ENCODE measurements at places on chromosomes 12 and 14.
A peak's percentile ranks its signal among the peaks of the same experiment; 100 is the strongest.

DNA sequence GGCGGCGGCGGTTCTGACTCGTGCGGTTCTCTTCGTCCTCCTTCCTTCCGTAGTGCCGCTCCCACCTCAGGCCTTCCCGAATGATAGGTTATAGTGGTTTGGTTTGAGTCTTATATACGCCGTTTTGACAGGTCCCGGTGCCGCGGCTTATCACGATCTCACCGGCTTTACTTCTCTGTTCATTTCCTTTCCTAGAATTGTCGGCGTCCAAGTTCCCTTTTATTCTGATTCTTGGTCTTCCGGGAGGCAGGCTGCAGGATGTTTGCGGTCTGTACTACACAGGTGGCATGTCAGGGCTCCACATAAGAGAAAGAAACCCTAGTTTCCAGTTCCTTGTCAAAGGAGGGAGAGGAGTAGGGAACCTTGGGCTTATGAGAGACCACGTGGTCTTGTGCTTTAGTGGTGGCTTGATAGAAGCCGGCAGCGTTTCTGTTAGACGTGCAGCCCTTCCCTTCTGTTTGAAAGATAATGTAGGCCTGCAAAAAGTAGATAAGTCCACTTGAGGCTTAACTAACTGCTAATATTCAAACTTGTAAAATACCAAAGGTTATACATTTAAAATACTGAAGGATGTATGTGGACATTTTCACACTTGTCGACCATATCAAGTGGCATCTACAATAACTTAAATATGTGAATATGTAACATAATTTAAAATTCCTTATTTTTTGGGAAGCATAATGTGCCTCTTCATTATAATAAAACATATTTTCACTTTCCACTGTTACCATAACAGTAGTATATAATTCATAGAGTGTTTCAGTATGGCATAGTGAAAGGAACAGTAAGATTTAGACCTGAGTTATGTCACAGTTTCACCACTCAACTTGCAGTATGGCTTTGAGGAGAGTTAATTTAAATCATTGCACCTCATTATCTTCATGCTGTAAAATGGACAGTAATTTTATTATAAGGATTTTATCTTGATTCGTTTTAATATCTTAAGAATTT, 804 bp downstream of the USP15 start:
- peaks cover 63% of the 10 kb centered on the region for H3K4me1 ChIP-seq
- H3K27me3 ChIP-seq, result no peaks in the 10 kb centered on the region
- peak overlapping the region; percentile 100 for H3K4me3 ChIP-seq
- peaks cover 11% of the 10 kb centered on the region for H3K36me3 ChIP-seq
- DNase-seq, result peak; percentile 72
- H3K27ac ChIP-seq, result peak overlapping the region; percentile 99

- DNase-seq, result no peak
- no peaks in the 10 kb centered on the region for H3K4me1 ChIP-seq
- no peak overlapping the region for H3K4me3 ChIP-seq
- H3K36me3 ChIP-seq, result peaks cover 28% of the 10 kb centered on the region
- no peaks in the 10 kb centered on the region for H3K27me3 ChIP-seq
Measured at GRCh38 chr12:3712209-3712992, 40.5 kb downstream of the CRACR2A start.

- H3K27me3 ChIP-seq, result no peaks in the 10 kb centered on the region
- no peak overlapping the region for H3K27ac ChIP-seq
- H3K4me3 ChIP-seq, result peak overlapping the region; percentile 5
- DNase-seq, result peak; percentile 20
Measured at GRCh38 chr12:3885277-3886094, 12.3 kb upstream of the PARP11 start.

- peaks cover 8% of the 10 kb centered on the region for H3K27me3 ChIP-seq
- H3K4me1 ChIP-seq, result no peaks in the 10 kb centered on the region
- H3K36me3 ChIP-seq, result no peaks in the 10 kb centered on the region
- H3K4me3 ChIP-seq, result no peak overlapping the region
- peak; percentile 57 for DNase-seq
Measured at GRCh38 chr12:2752676-2753371, 41.9 kb upstream of the FKBP4 start.

- H3K4me1 ChIP-seq, result no peaks in the 10 kb centered on the region
- no peaks in the 10 kb centered on the region for H3K27me3 ChIP-seq
- no peaks in the 10 kb centered on the region for H3K36me3 ChIP-seq
- no peak for DNase-seq
- no peak overlapping the region for H3K4me3 ChIP-seq
Measured at GRCh38 chr12:100494538-100494937, 20.9 kb downstream of the NR1H4 start.

DNA sequence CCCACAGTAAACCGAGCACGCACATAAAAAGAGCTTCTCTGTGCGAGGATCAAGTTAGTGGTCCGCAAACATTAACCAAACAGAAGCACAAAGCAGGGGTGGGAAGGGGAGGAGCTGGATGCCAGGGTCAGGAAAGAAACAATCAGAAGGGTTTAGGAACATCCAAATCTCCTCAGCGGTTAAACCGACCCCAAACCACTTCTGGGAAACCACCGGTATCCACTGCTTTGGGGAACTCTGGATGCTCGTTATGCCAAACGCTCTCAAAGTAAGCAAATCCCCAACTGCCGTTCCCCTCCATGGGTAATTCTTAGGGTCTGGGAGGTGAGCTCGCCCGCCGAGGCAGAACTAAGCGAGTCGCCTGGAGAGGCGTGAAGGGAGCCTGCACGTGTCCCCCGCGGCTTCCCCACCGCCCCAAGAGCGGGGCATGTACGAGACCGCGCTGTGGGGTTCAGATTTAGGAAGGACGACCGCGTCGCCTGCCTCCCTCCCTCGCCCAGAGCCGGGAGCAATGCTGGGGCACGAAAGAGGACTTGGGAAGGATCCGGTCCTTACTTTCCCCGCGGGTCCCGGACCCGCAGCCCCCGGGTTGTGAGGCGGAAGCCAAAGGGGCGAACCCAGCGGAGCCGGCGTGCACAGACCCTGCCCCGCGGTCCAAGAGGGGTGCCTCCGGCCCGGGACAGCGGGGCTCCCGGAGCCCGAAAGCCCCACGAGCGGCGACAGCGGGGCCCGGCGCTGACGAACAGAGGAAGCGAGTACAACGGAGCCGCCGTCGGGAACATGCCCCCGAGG, 711 bp downstream of the SBNO1 start:
- peak overlapping the region; percentile 87 for H3K4me3 ChIP-seq
- no peaks in the 10 kb centered on the region for H3K27me3 ChIP-seq
- H3K27ac ChIP-seq, result peak overlapping the region; percentile 98
- peak; percentile 42 for DNase-seq
- H3K36me3 ChIP-seq, result no peaks in the 10 kb centered on the region

DNA sequence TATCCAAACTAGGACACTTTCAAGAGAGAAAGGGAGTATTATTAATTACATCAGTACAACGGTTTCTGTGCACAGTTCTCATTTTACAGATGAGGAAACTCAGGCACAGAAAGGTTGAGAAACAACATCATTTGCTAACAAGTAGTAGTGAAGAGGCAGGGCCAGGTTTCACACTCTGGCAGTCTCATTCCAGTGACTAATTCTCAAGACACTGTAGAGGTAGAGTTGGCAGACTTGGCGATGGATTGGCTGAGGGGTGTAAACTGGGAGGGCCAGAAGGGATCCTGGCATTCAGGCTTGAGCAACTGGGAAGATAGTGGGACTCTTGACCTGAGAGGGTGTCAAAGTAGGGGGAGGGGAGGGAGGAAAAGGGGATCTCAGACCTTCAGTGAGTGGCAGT, 73.8 kb upstream of the BDKRB2 start:
- H3K27me3 ChIP-seq, result peaks cover 6% of the 10 kb centered on the region
- no peak overlapping the region for H3K4me3 ChIP-seq
- H3K4me1 ChIP-seq, result peaks cover 3% of the 10 kb centered on the region
- no peak for DNase-seq
- no peaks in the 10 kb centered on the region for H3K36me3 ChIP-seq

- H3K4me1 ChIP-seq, result no peaks in the 10 kb centered on the region
- no peak for DNase-seq
- H3K36me3 ChIP-seq, result peaks cover 4% of the 10 kb centered on the region
- no peak overlapping the region for H3K4me3 ChIP-seq
- H3K27ac ChIP-seq, result no peak overlapping the region
- no peaks in the 10 kb centered on the region for H3K27me3 ChIP-seq
Measured at GRCh38 chr12:597926-598568, 65.2 kb downstream of the NINJ2 start.

GRCh38 chr14:51441001-51441400, 201.0 kb downstream of the TMX1 start:
- H3K27me3 ChIP-seq, result peaks cover 2% of the 10 kb centered on the region
- H3K4me3 ChIP-seq, result no peak overlapping the region
- H3K27ac ChIP-seq, result no peak overlapping the region
- DNase-seq, result no peak
